ENCODE measurements at places on chromosomes 4 and X.

GRCh38 chrX:103716962-103717361 lies 6.3 kb downstream of the TMEM31 start:
- peak; percentile 86 for DNase-seq

DNA sequence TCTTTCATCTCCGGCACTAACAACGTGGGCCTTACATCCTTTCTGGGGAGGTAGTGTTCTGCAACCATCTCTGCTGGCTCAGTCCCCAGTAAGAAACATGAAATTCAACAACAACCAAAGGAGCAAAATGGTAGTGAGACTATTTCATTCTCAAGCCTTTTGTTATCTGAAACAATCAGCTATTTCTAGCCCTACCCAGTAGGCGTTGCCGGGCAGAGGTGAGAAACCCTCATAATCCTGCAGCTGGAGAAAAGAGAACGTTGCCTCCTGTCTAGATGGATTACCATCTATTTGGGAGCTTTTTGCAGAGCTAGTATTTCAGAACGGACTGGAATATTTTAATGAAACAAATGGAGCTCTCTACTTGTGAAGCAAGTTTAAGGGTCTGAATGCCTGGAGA lies 66.4 kb upstream of the GPR174 start:
- no peak for DNase-seq

DNA sequence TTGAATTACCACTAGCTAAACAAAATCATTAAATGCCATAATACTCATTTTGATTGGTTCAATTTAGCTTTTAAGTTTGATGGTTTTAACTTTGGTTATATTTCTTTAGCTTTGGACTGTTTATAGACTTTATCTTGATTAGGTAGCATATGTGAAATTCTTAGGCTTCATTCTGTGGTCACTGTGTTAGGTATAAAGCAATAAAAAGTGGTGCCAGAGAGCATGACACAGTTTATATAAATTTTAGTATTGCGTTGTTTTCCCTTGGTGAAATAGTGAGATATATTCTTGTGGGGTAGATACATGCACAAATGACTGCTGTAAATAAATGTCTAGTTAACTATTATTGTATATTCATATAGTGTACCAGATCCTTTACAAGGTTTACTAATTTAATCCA lies 474.2 kb upstream of the GRID2 start:
- DNase-seq, result no peak

DNA sequence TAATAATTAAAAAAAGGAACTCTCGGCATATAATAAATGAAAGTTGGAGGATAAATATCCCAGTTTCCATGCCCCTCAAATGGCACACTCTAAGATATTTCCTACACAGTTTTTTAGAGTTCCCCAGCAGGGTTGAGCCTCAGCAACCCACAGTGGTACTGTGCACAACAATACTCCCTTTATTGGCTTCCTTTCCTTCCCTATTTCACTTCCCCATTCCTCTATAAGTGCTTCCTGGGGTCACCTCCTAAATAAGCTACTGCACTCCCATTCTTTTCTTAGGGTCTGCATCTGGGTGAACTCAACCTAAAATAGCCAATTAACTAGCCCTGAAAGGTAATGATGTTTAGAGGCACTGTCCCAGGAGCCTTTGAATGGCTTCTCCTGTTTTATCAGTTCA lies 76.4 kb upstream of the NHS start:
- DNase-seq, result no peak

GRCh38 chr4:56618734-56619133 lies 62.4 kb downstream of the HOPX start:
- DNase-seq, result no peak

DNA sequence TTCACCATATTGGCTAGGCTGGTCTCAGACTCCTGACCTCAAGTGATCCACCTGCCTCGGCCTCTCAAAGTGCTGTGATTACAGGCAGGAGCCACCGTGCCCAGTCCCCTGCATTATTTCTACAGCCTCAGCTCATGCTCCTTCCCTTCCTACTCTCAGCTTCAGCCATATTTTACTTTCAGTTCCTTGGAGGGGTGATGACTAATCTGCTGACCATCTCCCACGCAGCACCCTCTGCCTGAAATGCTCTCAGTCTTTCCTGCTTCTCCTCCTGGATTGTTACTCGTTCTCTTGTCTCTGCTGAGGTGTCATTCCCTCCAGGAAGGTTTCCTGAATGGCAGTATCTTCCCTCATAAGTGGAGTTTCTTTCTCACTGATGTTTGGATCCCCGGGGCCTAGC lies 63.3 kb downstream of the MOSPD2 start:
- DNase-seq, result peak; percentile 76

DNA sequence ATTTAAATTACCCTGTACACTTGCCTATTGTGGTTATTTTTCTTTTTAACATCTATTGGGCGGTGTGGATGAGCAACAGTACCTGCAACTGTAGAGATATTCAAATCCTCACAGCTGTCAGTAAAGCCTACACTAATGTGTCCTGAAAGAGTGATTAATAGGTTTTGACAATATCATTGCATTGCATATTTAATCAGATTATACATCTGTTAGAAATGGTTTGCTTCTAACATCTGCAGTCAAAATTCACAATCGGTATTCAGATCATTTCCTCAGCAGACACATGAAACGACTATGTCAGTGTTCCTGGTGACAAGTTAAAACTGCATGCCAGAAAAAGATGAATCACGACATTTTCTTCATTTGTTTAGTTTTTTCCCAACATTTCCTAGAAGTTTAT lies 254.6 kb upstream of the EPHA5 start:
- no peak for DNase-seq

DNA sequence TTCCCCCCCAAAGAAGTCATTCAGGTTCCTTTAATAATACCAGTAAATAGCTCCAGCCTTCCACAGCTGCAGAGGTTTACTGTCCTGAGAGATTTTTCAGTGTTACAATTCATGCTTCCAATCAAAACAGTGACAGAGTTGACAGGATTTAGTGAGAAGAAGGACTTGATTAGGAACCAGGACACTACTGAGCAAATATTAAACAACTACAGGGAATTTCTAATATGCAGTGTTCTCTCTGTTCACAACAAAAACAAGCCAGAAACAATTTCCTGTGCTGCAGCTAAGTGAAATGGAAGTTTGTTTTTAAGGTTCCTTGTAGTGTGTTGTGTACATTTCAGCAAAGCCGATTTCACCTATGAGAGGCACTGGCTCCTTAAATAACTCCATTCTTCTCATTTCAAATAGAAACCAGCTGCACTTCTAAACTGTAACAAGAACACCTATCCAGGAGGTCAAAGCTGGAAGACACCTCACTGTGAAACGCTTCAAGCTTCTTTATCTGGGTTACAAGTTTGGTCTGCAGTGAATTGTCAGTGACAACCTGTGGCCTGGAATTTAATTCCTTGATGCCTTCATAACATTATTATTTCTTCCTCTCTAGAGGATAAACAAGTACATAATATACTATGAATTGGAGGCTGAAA lies 149.3 kb downstream of the RASL11B start:
- DNase-seq, result no peak

DNA sequence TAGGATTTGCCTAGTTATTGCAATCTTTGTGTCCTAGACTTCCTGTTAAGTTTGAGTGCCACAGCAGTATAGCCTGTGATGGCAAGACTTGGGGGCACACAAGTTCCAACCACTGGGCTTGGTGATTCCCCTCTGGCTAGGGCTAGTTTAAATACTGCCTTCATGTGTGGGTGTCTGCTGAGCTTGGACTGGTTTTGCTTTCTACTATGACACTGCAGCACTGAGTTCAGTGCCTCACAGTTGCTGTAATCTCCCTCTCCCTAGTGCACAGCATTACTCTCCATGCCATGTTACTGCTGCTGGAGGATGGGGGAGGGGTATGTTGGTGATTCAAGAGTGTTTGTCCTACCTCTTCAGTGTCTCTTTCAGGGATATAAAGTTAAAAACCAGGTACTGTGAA lies 379.6 kb downstream of the IL15 start:
- no peak for DNase-seq
